C1 segment of cervical spinal cord (tissue), 14 donors: ENCODE measurements at places on chromosomes 1 and 21.

DNA sequence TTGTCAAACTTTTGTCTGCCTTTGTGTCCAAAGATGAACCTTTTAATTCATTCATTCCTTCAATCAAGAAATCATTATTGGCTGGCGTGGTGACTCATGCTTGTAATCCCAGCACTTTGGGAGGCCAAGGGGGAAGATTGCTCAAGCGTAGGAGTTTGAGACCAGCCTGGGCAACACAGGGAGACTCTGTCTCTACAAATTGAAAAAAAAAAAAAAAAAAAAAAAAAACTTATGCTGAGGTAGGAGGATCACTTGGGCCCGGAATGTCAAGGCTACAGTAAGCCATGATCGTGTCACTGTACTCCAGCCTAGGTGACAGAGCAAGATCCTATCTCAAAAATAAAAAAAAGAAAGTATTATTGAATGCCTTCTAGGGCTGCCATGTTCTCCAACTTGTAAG is 51.3 kb upstream of the CXADR start:
- no peak for DNase-seq

- no peak for DNase-seq
Measured at GRCh38 chr1:225412321-225412720, 15.5 kb downstream of the LBR start.

GRCh38 chr1:236389253-236389652 is 4.8 kb upstream of the EDARADD start:
- DNase-seq: no peak

- no peak for DNase-seq
Measured at GRCh38 chr1:24705260-24706073, 39.8 kb upstream of the CLIC4 start.

DNA sequence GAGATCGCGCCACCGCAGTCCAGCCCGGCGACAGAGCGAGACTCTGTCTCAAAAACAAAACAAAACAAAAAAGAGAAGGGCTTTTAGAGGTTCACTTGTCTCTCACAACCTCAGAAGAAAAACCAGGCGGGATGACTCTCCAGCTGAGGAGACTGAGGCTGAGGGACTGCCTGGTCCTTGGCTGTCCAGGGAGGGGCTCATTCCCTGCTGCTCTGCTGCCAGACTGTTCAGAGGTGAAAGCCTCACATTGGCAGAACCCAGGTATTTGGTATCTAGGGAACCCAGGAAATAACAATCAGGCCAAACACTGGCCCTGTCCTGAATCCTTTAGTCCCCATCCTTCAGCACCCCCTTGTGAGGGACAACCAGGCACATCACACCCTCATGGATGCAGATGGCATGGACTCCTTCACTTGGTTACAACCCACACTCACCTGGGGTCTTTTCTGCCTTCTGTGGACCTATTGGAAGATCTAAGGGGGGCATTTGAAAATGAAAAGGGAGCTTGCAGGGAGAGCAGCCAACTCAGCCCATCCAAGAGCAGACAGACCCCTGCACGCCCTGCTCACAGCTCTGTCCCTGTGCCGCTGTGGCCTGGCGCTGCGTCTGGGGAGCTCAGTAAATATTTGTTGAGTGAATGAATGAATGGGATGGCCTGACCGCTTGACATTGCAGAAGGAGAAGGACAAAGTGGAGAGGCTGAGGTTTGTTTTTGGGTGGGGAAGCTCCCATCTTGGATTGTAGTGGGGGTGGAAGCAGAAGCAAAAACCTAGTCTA is 33.4 kb downstream of the CD247 start:
- no peak for DNase-seq

DNA sequence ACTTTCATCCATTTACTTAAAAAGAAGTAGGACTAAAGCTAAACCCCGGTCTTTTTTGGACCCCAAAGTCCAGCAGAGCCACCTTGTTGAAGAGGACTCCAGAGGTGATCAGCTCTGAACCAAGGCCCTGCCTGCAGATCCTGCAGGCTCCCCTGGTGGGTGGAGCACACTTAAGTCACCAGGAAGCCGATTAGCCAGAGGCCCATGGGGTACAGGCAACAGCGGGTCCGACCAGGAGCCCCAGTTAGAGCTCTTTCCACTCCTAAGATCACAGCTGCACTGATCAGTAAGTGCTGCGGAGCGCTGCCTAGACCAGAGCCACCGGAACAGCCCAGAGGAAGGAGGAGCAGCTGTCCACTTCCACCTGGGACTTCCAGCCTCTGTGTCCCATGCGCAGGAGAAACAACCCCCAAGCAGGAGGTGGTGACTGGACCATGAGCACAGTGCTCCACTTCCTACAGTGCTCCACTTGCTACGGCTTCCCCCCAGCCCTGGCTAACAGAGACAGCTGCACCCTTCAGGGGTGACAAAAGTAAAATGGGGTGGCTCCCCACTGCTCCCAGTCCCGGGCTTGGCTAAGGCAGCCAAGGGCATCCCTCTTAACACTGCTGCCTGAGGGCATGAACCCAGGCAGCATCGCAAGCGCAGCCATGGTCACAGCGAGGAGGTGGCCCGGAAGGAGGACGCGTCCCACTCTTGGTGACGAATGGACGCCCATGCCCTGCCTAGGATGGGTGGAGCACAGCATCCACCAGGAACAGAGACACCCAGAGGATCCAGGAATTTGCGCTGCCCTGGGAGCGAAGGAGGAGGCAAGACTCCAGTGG is 58.0 kb downstream of the NPHP4 start:
- no peak for DNase-seq
